Dorsolateral prefrontal cortex (tissue), 122 donors: ENCODE measurements at places on chromosomes 11 and 22. TPM values are rescaled to one million over a fixed set of nuclear protein-coding genes. Genes with fewer than 3 reads are reported as not detected.
A peak's percentile ranks its signal among the peaks of the same experiment; 100 is the strongest.

The C11orf52 gene
- total RNA-seq = 1.2 TPM

The SESN3 gene
- total RNA-seq = 135 TPM

The WNT7B gene
- total RNA-seq = 2.2 TPM

The PLA2G3 gene
- total RNA-seq = not detected

The PLEKHB1 gene
- total RNA-seq = 855 TPM

The OR8D1 gene
- total RNA-seq = not detected

The TUBA8 gene
- total RNA-seq = 27.3 TPM

DNA sequence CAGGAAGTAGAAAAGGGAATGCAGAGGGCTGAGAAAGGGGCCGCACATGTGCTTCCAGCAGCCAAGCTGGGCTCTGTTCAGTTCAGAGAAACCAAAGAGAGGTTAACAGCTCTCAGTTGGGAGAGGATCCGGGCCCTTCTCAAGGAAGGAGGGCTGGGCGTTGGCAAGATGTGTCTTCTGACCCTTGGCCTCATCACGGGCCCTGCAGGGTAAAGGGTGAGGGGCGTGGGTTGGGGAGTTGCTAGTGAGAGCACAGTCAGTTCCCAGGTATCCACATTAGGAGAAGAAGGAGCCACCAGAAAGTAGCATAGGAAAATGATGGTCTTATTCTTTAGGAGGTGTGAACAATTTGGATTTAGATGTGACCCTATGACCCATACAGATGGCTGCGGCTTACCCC lies 73.0 kb downstream of the OSBP2 start:
- no peak for DNase-seq

GRCh38 chr11:95461348-95461747 lies 230.3 kb upstream of the SESN3 start:
- DNase-seq = no peak

DNA sequence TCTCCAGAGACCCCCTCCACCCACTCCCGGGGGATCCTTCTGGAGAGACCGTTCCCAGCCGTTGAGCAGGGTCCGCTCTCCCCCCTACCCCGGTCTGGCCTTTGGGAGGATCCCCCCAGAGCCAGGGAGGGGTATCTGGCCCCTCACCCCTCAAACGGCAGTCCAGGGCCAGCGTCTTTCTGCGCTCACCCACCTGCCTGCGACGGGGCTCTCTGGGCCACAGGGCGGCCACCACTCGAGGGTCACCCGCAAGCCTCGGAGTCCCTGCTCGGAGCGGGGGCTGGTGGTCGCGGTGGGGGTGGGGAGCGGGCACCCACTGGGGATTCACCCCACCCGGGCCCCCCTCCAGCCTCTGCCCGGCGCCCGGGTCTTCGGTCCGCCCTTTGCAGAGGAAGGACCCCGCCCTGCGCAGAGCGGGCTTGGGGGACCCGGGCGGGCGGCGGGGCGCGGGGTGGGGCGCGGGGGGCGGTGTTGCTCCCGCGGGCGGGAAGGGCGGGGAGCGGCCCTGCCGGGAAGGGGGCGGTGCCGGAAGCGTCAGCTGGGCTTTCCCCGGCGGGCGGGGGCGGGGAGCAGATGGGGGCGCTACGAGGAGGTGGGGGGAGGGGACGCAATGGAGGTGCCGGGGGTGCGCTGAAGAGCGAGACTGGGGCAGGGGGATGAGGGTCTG lies 16.6 kb downstream of the CRELD2 start:
- peak; percentile 69 for DNase-seq

DNA sequence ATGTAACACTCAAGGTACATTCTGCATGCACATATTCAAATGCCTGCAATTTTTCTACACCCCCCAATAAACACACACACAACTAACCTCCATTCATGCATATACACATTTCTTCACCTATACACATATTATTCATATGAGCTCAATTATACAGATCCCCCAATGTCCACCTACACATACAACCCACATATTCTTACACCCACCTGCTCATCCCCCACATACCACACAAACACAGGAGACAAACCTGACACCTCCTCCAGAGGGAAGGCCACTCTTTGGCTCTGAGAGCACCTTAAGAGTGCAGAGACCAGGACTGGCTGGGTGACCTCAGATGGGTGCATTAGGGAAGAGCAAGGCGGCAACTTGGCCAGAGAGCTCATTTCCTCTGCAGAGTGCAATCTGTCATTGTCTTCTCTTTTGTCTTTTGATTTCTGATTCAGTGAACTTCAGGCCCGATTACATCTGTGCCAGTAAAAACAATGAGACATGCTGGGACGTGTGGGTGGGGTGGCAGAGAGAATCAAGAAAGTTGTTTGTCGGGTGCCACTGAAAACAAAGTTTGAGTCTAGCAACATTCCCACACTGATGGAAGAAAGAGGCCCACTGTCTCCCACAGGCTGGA lies 208.4 kb downstream of the NXPE2 start:
- no peak for DNase-seq

- no peak for DNase-seq
These were observed 5.4 kb downstream of the SFI1 start for GRCh38 chr22:31501738-31502137.

DNA sequence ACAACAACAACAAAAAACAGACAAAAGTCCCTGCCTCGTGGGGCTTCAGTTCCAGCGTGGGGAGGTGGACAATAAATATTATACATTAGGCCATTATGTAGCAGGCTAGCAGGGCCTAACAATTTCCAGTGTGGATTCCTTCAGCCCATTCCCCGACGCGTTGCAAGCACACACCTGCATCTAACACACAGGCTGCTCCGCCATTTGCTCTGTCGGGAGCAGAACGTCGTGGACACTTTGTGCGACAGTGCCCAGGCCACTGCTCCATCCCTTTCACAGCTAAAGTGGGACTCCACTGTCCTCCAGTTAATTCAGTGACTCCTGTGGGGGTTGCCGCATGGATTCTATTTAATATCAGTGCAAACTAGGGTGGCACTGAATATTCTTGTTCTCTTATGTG lies 10.9 kb upstream of the FGF3 start:
- no peak for DNase-seq

GRCh38 chr11:12863605-12864121 lies 145.5 kb upstream of the RASSF10 start:
- DNase-seq = peak; percentile 39

- no peak for DNase-seq
These were observed 7.8 kb downstream of the FTH1 start for GRCh38 chr11:61959678-61960077.
